HFFc6 (cell line): ENCODE measurements at places on chromosomes 3 and 15. TPM values are rescaled to one million over a fixed set of nuclear protein-coding genes. Genes with fewer than 3 reads are reported as not detected.
A peak's percentile ranks its signal among the peaks of the same experiment; 100 is the strongest.

The SAMD7 gene
- not detected in 3 replicates for total RNA-seq

The TIGIT gene
- total RNA-seq = not detected in 3 replicates

The INTS14 gene
- 32.3 to 37.6 TPM (median 35.0 TPM) in 3 replicates for total RNA-seq

The ZNF620 gene
- total RNA-seq = 0.48 to 0.78 TPM (median 0.66 TPM) in 3 replicates

The NCK1 gene
- 40.4 to 45.6 TPM (median 45.0 TPM) in 3 replicates for total RNA-seq

The IL17RE gene
- total RNA-seq = 0.65 and 0.71 TPM in 2 replicates

The ECE2 gene
- total RNA-seq = not detected in 3 replicates

The NTRK3 gene
- not detected in 3 replicates for total RNA-seq

The TPRG1 gene
- total RNA-seq = not detected in 3 replicates

The RFT1 gene
- total RNA-seq = 35.6 to 41.1 TPM (median 37.3 TPM) in 3 replicates

The PCOLCE2 gene
- total RNA-seq = 1.0 to 15.0 TPM (median 2.2 TPM) in 3 replicates

DNA sequence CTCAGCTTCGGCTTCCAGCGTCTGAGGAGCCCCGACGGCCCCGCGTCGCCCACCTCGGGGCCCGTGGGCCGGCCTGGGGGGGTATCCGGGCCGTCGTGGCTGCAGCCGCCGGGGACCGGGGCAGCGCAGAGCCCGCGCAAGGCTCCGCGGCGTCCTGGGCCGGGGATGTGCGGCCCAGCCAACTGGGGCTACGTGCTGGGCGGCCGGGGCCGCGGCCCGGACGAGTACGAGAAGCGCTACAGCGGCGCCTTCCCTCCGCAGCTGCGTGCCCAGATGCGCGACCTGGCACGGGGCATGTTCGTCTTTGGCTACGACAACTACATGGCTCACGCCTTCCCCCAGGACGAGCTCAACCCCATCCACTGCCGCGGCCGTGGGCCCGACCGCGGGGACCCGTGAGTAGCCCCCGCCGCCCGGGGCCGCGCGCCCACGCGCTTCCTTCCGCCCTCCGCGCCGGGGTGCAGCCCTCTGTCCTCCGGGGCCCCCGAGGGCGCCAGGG is 462 bp downstream of the EDEM1 start:
- peak; percentile 9 for DNase-seq
- peaks cover 13% of the 10 kb centered on the region for H3K36me3 ChIP-seq
- no peaks in the 10 kb centered on the region for H3K27me3 ChIP-seq

DNA sequence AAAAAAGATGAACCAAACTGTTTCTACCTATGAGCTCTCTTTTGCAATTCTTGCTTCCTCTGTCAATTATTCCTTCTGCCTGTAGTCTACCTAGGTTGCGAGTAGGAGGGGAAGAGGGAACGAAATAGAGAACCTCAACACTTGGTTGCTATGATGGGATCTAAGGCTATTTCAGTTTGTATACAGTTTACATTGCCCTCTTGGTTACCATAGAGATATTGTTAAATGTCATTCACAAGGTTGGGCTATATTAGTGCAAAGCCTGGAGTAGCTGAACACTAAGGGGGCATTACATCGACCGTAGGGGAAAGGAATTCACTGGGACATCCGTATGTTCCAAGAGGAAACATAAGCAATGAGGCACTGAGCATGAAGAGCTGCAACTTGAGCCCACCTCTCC is 276.9 kb downstream of the GBE1 start:
- no peak for DNase-seq
- peaks cover 21% of the 10 kb centered on the region for H3K4me1 ChIP-seq
- H3K4me3 ChIP-seq = no peak overlapping the region; the same call in 1 of the 2 replicates
- H3K27ac ChIP-seq = 0 out of 2 replicates have a peak overlapping the region, but pooled peaks have one; percentile 77
- H3K27me3 ChIP-seq = no peaks in the 10 kb centered on the region; the same call in 1 of the 2 replicates

DNA sequence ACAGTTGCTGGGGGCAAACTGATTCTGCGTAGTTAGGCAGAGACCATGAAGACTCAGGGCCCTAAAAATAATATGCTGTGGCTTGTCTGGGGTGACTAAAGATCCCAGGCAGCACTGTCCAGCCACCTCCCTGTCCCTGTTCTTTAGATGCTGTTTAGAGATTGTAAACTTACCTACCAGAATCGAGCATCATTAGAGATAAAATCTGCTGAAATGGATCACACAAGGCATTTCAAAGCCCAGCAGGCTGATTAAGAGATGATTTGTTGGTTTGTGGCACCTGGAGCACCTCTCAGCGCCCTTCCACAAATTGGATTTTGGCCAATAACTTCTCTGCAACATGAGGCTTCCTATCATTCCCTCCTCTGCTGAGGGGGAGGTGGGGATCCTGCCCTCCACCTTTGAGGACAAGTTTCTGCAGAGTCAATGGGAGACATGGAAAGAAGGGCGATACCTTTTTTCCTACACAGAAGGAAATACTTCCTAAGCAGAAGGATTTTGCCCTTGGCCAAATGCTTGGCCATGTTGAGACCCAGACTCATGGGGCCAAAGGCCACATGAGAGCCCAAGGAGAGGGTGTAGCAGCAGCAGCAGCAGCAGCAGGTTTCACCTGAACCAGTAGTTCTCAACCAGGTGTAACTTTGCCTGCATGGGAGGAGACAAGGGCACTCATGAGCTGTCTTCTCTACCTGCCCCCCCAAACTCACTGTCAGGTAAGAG is 37.5 kb downstream of the SEMA5B start:
- no peak overlapping the region for H3K27ac ChIP-seq
- H3K4me3 ChIP-seq = no peak overlapping the region
- no peaks in the 10 kb centered on the region for H3K4me1 ChIP-seq
- H3K27me3 ChIP-seq = peaks cover 82% of the 10 kb centered on the region
- H3K36me3 ChIP-seq = no peaks in the 10 kb centered on the region

DNA sequence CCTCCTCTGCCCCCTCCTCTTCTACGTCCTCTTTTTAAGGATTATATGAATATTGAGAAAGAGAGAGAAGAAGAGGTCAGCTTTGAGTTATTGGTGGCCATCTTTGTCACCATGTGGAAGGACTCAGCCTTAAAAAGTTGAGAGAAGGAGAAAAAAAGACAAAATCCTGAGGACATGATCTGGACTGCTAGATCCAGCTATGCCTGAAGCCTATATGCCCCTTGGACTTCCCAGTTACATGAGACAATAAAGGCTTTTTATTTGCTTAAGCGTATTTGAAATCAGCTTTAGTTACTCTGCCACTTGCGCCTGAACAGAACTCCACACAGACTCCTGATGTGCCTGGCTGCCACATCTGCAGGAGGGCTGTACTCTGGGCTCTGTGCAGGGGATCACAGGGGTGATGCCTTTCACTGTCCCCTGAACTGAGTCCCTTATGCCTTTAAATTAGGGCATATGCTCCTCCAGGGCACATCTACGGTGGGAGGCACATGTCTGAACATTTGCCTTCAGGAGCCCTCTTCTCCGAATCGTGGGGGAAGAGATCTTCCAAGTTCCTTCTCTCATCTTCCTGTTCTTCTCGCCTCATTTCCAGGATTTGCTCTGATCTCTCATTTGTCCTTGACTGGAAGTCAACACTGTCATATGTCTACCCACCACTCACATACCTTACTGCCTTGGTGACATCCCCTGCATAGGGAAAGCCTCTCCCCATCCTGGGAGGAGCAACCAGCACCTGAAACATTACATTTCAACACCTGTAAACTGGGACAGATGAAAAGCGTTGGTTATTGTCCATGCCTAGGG is 14.0 kb upstream of the PLA2G4E start:
- peaks cover 10% of the 10 kb centered on the region for H3K4me1 ChIP-seq
- no peak overlapping the region for H3K27ac ChIP-seq
- peaks cover 15% of the 10 kb centered on the region for H3K27me3 ChIP-seq
- peaks cover 8% of the 10 kb centered on the region; the same call in 1 of the 2 replicates for H3K36me3 ChIP-seq
- no peak overlapping the region for H3K4me3 ChIP-seq

GRCh38 chr3:100465892-100466777 is 26.3 kb upstream of the TMEM45A start:
- DNase-seq = no peak
- no peaks in the 10 kb centered on the region for H3K4me1 ChIP-seq
- H3K4me3 ChIP-seq = no peak overlapping the region
- H3K27me3 ChIP-seq = peaks cover 3% of the 10 kb centered on the region; the same call in 1 of the 2 replicates
- H3K27ac ChIP-seq = no peak overlapping the region

- H3K4me3 ChIP-seq = no peak overlapping the region
- no peak for DNase-seq
- no peaks in the 10 kb centered on the region; the same call in 1 of the 2 replicates for H3K27me3 ChIP-seq
- peaks cover 69% of the 10 kb centered on the region for H3K36me3 ChIP-seq
- peak overlapping the region; percentile 66 for H3K27ac ChIP-seq
These were observed 17.8 kb downstream of the MKRN2 start for GRCh38 chr3:12574661-12575060.

DNA sequence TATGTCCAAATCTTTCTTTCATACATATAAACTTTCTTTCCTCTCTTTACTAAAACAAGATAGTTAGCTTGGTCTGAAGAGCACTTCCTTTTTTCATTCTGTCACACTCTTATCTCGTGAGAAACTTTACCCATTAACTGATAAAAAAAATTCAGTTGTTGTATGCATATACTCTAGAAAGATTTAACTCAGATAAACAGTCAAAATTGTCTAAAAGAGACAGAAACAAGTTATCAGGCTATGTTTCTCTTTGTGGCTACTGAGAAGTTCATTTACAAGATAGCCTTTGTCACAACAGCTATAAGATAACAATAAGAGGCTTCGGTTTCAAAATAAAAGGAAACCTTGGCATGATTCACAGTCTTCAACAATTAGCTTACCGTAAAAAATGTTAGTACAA is 235.7 kb upstream of the ATP10A start:
- no peaks in the 10 kb centered on the region for H3K36me3 ChIP-seq
- H3K27ac ChIP-seq = no peak overlapping the region
- H3K27me3 ChIP-seq = peaks cover 6% of the 10 kb centered on the region
- no peak overlapping the region for H3K4me3 ChIP-seq
- peaks cover 29% of the 10 kb centered on the region for H3K4me1 ChIP-seq

DNA sequence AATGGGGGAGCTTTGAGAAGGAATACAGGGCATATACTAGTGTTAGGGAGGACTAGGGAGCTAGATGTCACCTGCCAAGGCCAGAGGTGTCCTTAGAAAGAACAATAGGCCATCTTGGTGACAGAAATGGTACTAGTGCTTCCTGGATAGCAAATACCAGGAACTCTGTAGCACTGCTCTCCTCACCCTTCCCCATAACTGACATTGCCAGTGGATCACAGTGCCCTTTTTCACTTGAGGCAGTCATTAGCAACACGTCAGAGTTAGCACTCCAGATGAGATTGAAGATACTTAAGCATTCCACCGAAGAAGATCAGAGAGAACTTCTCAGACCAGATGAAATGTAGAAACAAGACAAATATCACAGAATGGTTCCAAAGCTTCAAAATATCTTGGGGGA is 103.1 kb upstream of the PDZRN3 start:
- no peak for DNase-seq
- H3K4me1 ChIP-seq = peaks cover 39% of the 10 kb centered on the region
- peak overlapping the region; percentile 89 for H3K27ac ChIP-seq
- H3K36me3 ChIP-seq = no peaks in the 10 kb centered on the region
- H3K27me3 ChIP-seq = no peaks in the 10 kb centered on the region; the same call in 1 of the 2 replicates
- H3K4me3 ChIP-seq = peak overlapping the region; percentile 77

GRCh38 chr3:5122741-5123706 is 932 bp downstream of the ARL8B start:
- peak overlapping the region; percentile 95 for H3K4me3 ChIP-seq
- peaks cover 2% of the 10 kb centered on the region; the same call in 1 of the 2 replicates for H3K27me3 ChIP-seq
- H3K27ac ChIP-seq = peak overlapping the region; percentile 86
- DNase-seq = peak; percentile 49

- H3K27me3 ChIP-seq = no peaks in the 10 kb centered on the region
- H3K4me1 ChIP-seq = peaks cover 85% of the 10 kb centered on the region
- H3K27ac ChIP-seq = peak overlapping the region; percentile 82
- peak; percentile 67 for DNase-seq
- H3K36me3 ChIP-seq = peaks cover 6% of the 10 kb centered on the region; the same call in 1 of the 2 replicates
These were observed 413.0 kb downstream of the RBMS3 start for GRCh38 chr3:29693863-29694262.

- H3K27me3 ChIP-seq = no peaks in the 10 kb centered on the region
- peaks cover 10% of the 10 kb centered on the region; the same call in 1 of the 2 replicates for H3K36me3 ChIP-seq
- no peak overlapping the region; the same call in 1 of the 2 replicates for H3K27ac ChIP-seq
- H3K4me1 ChIP-seq = peaks cover 8% of the 10 kb centered on the region
- peak; percentile 3 for DNase-seq
- H3K4me3 ChIP-seq = no peak overlapping the region
These were observed 369.8 kb downstream of the TBC1D5 start for GRCh38 chr3:17372362-17373210.

DNA sequence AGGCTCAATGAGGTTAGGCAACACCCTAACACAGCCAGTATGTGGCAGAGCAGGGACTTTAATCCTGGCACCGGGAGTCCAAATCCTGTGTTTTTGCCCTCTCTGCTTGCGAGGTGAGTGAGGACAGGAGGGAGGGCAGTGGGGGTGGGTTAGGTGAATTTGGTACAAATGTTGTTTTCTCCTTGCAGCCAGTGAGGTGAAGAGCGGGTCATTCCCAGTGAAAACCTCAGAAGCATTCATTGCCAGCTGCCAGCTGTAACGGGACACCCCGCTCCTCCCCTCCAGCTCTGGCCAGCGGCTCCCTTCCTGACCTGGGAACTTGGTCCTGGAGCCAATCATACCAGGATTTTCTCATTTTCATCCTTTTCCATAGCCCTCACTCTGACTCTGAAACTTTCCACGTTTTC is 45.7 kb upstream of the RAB6B start:
- DNase-seq = no peak
- no peak overlapping the region for H3K27ac ChIP-seq
- H3K36me3 ChIP-seq = no peaks in the 10 kb centered on the region; the same call in 1 of the 2 replicates
- peaks cover 53% of the 10 kb centered on the region for H3K4me1 ChIP-seq
- H3K4me3 ChIP-seq = no peak overlapping the region
- H3K27me3 ChIP-seq = peaks cover 30% of the 10 kb centered on the region

DNA sequence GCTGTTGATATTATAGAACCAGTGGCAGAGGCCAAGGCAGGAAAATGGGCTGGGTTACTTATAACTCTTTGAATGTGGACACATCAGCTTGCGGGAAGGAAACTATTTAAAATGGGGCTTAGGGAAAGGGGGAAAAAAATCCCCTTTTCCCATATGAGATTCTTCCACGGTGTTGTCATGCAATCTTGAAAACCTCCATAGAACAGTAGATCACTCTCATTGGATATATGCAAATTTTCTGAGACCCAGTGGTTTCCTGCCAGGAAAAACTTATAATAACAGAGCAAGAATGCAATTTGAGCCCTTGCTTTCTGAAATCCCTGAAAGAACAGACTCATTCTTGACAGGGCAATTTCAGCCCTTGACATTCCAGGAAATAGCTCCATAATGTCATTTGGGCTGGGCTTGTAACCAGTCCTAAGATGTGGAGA is 31.1 kb downstream of the TMEM212 start:
- peaks cover 70% of the 10 kb centered on the region for H3K4me1 ChIP-seq
- peak; percentile 96 for DNase-seq
- H3K27me3 ChIP-seq = no peaks in the 10 kb centered on the region

DNA sequence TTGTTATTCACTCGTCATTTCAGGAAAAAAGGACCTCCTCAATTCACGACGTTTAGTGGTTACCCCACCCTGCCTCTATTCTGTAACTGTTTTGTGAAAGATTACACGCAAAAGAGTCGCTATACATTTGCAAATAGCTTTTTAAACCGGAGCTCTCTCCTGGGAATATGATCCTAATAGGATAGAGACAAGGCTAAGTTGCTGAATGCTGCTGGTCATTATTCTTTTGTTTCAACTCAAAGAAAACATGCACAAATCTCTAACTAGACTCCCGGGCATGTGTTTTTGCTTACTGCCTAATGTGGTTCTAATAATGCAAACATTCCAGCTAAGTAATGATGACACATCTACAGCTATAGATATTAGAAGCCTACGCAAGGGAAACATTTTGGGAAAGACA is 214.6 kb upstream of the MDFIC2 start:
- H3K27ac ChIP-seq = no peak overlapping the region
- peaks cover 8% of the 10 kb centered on the region; the same call in 1 of the 2 replicates for H3K4me1 ChIP-seq
- no peak overlapping the region for H3K4me3 ChIP-seq
- no peaks in the 10 kb centered on the region for H3K36me3 ChIP-seq

GRCh38 chr3:56121716-56122115 is 346.6 kb downstream of the ERC2 start:
- H3K27ac ChIP-seq = no peak overlapping the region
- DNase-seq = no peak
- H3K4me3 ChIP-seq = no peak overlapping the region
- peaks cover 3% of the 10 kb centered on the region for H3K27me3 ChIP-seq
- no peaks in the 10 kb centered on the region for H3K36me3 ChIP-seq
